T-helper 1 cell (primary cell): ENCODE measurements at places on chromosomes 2 and 18.

DNA sequence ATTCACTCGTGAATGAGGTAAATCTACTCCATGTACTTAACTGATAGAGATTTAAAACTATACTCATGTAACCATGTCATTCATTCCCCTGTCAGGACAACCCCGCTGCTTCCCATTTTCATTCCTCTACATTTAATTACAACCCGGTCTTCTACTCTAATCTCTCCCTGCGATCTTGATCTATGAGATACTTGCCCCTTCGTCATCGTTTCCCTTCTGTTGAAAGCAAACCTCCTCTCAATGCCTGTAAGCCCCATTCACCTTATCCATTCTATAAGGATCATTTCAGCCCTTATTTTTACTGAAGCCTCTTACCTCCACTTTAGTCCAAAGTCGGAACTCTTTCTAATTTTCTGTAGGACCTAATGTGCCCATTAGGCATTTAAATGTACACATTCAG, 492.6 kb downstream of the DPP10 start:
- no peak for DNase-seq

GRCh38 chr18:407191-407590, 93.3 kb downstream of the COLEC12 start:
- no peak for DNase-seq

- no peak for DNase-seq
These were observed 1101.4 kb downstream of the CBLN2 start for GRCh38 chr18:71442731-71443141.

GRCh38 chr2:171655586-171655985, 31.7 kb upstream of the DYNC1I2 start:
- no peak for DNase-seq

DNA sequence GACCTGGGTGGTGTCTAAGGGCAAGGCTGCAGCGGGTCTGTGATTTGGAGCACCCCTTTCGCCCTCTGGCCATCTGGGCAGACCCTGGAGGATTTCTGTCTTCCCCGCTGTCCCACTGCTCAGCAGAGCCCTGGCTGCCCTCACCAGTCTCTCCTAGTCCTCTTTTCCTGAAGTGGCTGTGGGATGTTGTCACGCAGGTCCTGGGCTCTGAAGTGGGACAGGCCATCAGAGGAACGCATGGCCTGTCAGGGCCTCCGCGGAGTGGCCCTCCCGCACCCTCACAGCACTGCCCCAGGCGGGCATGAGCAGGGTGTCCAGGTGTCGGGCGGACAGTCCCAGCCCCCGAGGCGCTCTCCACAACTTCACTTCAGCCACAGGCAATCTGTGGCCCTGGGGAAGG, 1.1 kb upstream of the TMEM185B start:
- DNase-seq: no peak

DNA sequence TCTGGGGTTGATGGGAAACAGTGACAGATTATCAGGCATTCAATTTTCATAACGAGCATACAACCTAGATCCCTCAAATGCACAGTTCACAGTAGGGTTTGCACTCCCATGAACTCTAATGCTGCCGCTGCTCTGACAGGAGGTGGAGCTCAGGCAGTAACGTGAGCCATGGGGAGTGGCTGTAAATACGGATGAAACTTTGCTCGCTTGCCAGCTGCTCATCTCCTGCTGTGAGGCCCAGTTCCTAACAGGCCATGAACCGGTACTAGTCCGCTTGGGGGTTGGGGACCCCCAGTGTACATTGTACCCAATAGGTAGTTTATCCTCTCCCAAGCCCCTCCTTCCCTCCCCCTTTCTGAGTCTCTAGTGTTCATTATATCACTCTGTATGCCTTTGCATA, 94.6 kb downstream of the PTH2R start:
- no peak for DNase-seq

- no peak for DNase-seq
These were observed 449.1 kb downstream of the PIK3C3 start for GRCh38 chr18:42404151-42404550.

DNA sequence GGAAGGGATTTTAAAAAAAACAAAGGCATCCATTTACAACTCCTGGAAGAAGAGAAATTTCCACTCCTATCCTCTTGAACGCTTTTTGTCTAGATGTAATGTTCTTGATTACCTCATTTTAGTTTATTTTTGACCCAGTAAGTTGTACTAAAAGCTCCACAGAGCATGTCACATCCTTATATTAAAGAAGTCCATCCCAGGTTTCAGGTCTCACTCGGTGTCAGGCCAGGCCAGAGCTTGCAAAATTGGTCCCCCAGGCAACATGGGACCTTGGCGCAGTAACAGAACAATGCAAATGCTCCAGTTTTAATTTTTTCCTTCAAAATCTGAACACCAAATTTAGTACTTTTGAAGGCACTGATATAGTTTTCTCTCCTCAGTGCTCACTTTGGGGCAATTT, 218.4 kb upstream of the REV1 start:
- no peak for DNase-seq

GRCh38 chr2:56227811-56228210, 44.0 kb downstream of the CCDC85A start:
- DNase-seq: no peak

GRCh38 chr2:64819361-64819760, 165.6 kb upstream of the SERTAD2 start:
- DNase-seq: no peak

- DNase-seq: no peak
These were observed 112.8 kb downstream of the UPP2 start for GRCh38 chr2:158214431-158214830.
